ENCODE measurements at places on chromosomes 5 and 9. TPM values are rescaled to one million over a fixed set of nuclear protein-coding genes. Genes with fewer than 3 reads are reported as not detected.

DNA sequence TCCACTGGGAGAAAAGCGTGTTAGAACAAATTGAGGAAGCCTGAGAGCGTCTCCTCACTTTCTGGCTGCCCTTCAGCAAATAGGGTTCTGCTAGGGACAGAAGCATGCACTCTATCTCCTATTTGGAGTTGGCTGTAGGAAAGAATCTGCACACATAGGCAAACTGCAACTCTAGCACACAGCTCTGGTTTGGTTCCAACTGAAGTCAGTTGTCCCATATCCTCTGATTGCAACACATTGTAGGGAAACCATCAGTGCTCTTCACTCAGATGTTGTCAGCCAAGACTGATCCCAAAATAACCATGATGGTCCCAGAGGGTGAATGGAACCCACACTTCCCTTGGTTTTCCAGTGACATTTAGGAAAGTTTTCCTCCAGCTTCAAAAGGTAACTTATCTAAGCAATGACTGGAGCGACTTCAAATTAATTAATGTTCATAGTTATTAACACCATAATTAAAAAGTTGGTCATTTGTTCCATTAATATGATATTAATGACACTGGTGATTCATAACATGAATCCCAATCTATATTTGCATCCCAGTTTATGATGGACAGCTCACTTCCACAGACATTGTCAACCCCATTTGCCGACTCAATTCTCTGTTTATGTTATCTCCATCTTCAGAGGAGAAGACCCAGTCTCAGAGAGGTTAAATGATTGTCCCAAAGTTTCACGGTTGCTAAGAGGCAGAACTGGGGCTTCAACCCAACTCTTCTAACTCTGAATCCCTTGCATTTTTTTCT lies 136.7 kb upstream of the ZNF462 start:
- DNase-seq: no peak

ATG10 gene
- 14.5 TPM for total RNA-seq

DNA sequence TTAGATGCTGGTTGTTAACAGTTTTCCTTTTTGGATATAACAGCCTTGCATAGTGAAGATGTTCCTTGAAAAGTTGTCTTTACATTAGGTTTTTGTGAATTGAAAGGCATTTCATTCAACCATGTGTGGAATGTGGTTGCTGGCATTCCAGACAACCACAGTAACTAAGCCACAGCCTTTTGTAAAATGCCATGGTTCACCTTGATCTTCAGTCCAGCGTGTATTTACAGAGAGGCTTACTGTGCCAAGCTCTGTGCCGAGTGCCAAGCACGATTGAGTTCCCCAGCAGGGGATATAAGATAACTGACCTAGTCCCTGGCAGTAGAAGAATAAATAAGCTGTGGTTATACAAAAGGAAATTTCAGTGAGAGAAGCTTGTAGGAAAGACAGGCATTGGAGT lies 4.9 kb downstream of the EXOSC2 start:
- no peak for DNase-seq

DNA sequence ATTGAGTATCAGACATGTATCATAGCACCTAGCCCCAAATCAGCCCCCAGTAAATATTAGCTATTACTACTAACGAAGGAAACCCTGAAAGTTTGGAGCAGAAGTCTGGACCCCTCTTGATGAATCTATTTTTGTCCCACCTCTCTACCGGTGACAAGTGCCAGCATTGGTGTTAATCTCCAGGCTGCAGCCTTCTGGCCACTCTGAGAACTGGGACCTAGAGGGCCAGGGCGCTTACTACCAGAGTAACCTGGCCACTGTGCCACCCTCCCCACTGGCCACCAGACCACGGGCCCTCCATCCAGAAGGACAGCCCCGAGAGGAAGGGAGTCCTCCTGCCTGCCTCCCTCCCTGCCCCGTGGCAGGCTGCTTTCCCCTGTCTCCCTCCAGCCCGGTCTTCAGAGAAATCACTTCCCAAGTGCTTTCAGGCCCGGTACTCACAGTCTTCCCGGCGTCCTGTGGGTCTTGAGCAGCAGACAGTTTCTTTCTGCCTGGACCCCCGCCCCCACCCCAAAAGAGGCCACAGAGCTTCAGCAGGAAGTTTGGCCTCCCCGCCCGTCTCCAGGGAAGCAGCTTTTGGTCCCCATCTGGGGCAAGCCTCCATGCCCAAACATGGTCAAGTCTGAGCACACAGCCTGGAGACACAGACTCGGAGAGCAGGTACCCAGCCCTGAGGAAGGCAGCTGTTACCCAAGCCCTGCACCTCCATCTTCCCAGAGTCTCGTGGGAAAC lies at the start of gene KCNMB1:
TSS of gene KCNMB1 (minus strand) at position 550 of the 732 bp plus-strand sequence. CDS start 3,920 bp downstream, outside the sequence.
- DNase-seq: no peak

TEX48 gene
- total RNA-seq: not detected

- no peak for DNase-seq
Measured at GRCh38 chr9:122387536-122387935, 16.7 kb downstream of the PTGS1 start.

SNX30 gene
- 20.7 TPM for total RNA-seq

DNA sequence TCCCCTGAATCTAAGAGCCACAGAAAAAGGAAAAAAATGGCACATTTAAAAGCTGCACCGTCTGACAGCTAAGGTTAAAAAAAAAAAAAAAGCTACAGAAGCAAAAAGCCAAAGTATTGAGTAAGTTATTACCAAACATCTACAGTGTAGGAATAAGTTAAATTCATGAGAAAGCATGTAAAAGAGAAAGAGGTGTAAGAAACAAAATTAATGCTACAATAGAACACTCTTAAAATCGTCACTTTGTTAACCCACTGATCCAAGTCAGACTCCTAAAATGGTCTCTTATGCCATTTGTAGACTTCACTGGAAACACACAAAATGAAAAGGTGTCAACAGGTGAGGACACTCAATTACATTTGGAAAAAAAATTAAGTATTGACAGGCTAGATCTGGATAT lies 120.2 kb downstream of the SSBP2 start:
- DNase-seq: no peak

DNA sequence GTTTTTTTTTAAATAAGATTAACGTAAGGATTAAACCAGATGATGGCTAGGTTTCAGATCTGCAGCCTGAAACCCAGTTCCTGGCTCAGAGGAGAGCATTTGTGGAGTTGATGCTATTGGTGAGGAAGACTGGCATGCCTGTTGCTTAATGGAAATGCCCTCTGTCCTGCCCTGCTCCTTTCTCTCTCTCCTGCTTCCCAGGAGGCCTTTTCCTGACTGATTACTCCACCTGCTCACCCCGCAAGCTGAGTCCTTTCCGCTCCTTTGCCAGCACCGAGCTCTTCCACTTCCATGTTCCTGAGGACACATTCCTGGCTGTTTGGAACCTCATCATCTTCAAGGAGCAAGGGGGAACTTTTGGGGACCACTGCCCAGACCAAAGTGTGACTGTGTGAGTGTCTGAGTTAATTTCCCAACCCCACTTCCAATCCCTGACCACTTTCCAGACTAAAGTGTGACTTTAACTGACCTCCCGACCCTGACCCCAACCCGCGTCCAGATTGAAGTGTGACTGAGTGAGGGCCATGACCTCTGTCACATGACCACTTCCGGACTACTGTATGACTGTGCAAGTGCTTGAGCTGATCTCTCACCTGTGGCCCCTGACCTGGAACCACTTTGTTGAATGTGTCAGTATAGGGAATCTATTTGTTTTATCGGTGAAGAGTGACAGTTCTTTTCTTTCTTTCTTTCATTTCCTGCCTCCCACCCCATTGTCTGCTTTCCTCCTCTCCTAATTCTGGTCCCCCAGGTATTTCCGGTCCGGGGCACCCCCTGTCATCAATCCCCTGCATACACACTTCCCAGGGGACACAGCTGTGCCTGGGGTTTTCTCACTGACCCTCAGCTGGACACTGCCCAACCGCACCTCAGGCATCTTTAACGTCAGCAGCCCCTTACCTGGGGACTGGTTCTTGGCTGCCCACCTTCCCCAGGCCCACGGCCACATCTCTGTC lies 5.5 kb downstream of the TMEM8B start:
- no peak for DNase-seq

GRCh38 chr5:37641933-37642332 lies 197.9 kb downstream of the GDNF start:
- DNase-seq: no peak

- DNase-seq: no peak
Measured at GRCh38 chr5:107391787-107392186, 278.9 kb downstream of the EFNA5 start.

- no peak for DNase-seq
Measured at GRCh38 chr5:72408603-72409002, 88.4 kb downstream of the PTCD2 start.

DNA sequence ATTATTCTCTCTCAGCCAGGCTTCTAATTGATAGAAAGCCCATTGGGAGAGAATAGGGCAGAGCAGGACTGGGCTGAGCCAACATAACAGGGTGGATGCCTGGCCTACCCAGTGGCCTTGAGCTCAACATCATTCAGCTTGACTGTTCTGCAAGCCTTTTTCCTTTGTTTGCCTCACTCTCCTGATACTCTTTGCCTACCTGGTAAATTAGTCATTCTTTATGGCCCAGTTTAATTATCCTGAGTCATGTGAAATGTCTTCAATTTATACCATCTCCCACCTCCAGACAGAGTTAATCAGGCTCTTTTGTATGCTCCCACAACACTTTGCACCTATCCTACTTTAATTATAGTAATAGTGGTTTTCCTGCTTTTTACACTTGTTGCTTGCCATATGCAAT lies 13.6 kb downstream of the GLRA1 start:
- no peak for DNase-seq

- no peak for DNase-seq
Measured at GRCh38 chr9:111953444-111953843, 56.8 kb downstream of the UGCG start.

PCDHGA6 gene
- total RNA-seq: 9.6 TPM

RBM27 gene
- 52.3 TPM for total RNA-seq
